ENCODE measurements at places on chromosomes 11 and 22.

DNA sequence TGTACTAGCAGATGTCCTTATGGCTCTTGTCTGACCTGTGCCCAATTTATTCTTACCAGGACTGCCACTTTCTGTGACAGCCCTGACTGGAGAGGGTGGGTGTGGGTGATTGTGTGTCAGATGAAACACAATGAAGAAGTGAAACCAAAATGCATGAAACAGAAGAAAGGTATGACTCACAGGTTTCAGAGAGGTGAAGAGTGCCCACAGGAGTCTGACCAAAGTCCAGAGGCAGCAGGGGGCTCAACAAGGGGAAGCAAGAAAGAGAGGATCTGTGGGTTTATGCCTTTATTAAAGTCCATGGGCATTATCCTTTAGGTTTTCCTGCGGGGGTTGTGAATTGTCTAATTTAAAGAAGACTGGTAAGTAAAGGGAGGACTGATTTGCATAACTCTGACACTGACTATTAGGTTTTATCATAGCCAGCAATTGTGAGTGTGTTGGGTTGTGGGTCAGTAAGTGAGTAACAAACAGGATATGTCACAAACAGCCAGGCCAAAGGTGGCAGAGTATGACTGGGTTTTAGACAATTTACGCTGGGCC lies 3.9 kb upstream of the OR4C6 start:
- DNase-seq: no peak

DNA sequence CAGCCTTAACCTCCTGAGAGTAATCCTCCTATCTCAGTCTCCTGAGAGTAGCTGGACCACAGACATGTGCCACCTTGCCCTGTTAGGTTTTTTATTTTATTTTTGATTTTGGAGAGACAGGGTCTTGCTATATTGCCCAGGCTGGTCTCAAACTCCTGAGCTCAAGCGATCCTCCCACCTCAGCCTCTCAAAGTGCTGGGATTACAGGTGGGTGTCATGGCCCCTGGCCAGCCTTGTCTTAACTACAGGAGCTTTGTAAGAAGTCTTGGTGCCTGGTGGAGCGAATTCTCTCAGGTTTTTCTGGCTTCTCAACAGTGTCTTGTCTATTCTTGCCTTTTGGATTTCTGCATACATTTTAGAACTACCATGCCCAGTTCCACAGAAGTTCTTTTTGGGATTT lies 546.4 kb downstream of the TBC1D22A start:
- no peak for DNase-seq

- DNase-seq: no peak
Observed at GRCh38 chr22:35625763-35626432, 8.8 kb upstream of the MB start.

GRCh38 chr11:133961890-133962289 lies 5.1 kb upstream of the IGSF9B start:
- DNase-seq: no peak

DNA sequence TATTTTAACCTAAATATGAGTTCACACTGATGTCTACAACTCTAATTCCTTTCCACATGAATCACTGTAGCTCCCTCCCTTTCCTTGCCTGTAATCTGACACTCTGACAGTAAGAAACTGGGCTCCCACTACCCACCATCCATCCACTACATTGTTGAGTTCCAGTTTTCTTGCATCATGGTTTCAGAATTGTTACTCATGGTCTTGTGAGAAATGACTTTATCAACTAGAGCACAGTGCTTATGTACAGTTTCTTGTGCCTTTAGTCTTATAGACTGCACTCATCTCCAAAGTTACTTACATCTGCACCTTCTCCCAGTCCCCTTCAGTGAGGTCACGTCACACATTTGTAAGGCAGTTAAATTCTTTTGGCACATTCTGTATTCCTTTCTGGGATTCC lies 78.6 kb downstream of the RTL6 start:
- no peak for DNase-seq

GRCh38 chr11:68107689-68108088 lies 13.5 kb downstream of the CHKA start:
- DNase-seq: no peak

Data from left renal pelvis (tissue), 4 donors.